ENCODE measurements at places on chromosomes 5 and 9.
A peak's percentile ranks its signal among the peaks of the same experiment; 100 is the strongest.

DNA sequence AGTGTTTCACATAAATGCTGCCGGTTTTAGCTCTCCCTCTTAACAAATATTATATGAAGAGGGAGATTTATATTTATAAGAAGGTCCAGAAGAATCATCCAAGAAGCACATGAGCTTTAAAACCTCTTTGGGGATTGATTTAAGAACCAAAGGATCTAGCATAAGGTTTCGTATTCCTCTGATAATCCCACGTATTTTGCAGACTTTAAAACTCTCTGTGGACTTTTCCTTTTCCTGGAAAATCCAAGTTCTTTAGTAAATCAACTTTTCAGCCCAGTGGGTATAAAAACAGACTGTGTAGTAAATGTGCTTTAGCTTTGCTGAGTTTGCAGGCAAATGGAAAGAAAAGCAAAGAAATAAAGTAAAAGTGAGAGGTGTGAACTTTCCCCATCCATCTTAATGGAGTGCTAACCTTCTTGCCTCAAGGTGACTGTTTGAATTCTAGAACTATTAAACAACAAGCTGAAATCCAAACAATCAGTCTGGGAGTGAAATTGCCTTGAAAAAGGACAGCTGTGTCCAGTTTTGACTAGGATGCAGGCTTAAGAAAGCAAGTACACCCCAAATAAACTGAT is 363.4 kb upstream of the SLC24A2 start:
- no peak for DNase-seq

DNA sequence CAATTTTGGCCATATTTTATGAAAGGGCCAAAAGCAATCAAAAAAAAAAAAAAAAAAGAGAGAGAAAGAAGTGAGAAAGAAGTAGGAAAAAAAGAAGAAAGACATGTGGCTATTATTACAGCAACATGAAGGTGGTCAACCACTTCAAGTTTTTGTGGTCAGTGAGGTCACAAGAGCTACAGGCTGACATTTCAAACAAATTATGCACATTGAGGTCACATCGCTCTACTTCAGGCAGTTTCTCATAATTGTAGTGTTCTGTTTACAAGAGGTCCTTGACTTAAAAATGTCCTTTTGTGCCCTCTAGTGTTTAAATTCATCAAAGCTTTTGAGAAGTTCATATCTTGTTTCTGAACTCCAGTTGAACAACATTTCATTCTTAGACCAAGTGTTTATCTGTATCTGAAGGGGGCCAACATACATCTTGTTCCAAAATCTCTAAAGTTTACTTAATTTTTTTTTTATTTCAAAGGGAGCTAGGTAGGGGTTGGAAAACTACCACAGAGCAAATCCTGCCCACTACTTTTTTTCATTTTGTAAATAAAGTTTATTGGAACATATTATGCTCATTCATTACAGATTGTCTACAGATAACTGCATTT is 513.1 kb downstream of the PDE4D start:
- DNase-seq, result peak; percentile 11

DNA sequence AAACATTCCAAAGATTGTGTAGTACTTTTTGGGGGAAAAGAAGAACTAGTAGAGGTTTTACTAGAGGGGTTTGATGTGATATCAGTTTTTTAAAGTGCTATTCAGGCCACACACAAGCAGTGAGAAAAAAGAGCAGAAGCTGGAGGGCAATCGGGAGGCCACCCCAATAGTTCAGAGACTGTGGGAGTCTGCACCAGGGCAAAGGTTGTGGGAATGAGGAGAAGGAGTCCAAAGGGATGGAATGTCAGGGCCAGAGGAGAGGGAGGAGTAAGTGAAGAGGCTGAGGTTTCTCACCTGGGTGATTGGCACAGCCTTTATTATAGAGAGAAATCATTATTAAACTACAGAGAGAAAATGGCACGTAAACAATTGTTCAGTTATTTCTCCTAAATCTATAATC is 134.9 kb upstream of the RAD23B start:
- no peak for DNase-seq

GRCh38 chr5:42836070-42836769 is 24.5 kb upstream of the SELENOP start:
- DNase-seq, result no peak

GRCh38 chr5:145682197-145682899 is 152.8 kb downstream of the PRELID2 start:
- DNase-seq, result no peak

- DNase-seq, result peak; percentile 36
Observed at GRCh38 chr9:38423973-38424843, at the start of gene IGFBPL1. IGFBPL1 (minus strand) TSS chr9:38424454; CDS start chr9:38424424, 30 bp downstream.

- DNase-seq, result no peak
Observed at GRCh38 chr5:6587171-6587570, 45.7 kb downstream of the NSUN2 start.

DNA sequence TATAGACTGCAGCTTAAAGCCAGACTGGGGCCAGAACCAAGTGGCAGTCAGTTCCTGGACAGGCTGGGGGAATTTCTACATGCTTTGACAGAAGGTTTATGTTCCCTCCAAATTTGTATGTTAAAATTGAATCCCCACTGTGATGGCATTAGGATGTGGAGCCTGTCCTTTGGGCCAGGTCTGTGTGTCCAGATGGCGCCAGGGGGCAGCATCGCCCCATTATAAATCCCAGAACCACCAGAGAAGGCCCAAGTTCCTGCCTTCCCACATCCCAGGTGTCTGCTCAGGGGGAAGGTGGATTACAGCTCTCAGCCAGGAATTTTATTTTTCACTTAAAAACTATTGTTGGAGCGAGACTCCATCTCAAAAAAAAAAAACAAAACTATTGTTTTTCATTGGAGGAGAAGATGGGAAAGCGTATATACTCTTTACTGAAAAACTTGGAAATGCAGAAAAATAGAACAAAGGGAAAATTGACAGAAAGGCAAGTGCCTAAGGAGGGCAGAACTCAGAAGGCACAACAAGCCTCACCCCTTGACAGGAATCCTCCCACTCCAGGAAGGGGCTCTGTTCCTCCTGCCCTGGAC is 5.0 kb downstream of the IL3 start:
- peak; percentile 70 for DNase-seq

GRCh38 chr9:136119061-136119882 is 597 bp upstream of the TMEM250 start:
- DNase-seq, result no peak

GRCh38 chr9:70093944-70094343 is 50.3 kb downstream of the MAMDC2 start:
- no peak for DNase-seq

GRCh38 chr9:27499451-27499850 is 24.6 kb upstream of the IFNK start:
- no peak for DNase-seq

DNA sequence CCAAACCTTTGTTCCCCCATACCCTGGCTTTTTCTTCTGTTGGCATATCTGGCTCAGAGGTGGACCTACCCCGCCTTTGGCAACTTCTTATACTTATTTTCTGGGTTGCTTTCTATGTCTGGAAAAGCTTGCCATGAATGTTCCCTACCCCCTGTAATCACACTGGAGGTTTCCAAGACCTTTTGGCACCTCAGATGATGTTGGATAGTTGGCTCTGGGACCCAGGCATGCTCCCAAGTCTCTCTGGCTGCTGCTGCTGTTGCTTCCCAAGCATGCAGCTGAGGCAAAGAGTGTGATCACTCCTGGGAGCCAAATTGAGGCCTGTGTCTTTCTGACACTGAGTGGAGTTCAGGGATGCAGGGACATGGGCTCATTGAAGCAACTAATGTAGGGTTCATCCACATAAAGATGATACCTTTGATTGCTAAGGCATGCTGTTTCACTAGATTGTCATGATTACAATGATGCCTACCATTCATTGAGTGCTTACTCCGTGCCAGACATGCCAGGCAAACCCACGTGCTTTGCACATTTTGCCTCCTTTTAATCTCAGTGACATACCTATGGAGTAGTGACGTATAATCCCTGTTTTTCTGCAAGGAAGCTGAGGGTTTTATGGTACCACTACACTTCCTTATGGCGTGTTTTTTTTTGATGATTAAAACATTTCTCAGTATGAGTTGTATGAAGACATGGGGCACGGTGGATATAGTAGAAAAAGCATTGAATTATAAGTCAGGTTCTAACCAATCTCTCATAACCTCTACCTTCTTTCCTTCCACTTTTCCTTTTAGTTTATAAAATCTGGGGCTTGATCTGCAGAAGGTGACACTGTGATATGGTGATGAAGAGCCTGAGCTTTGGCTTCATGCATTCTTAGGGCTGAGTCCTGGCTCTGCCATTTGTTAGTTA is 73.1 kb downstream of the ARHGAP26 start:
- no peak for DNase-seq

DNA sequence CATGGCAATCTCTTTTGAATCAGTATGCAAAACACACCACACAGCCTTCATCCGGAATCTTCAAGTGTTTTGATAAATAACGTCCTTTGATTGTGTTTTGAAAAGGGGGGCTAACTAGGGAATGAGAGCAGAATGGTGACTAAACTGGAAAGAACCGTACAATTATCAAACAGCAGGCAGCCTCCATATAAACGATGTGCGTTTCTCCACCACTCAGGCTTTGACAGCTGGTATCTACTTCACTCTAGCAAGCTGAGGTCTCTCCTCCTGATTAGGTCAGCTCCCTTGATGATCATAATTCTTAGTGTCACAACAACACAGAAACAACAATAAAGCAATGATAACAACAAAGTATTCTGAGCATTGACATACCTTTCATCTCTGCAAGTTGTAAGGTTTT is 465.9 kb downstream of the TUSC1 start:
- DNase-seq, result no peak

- no peak for DNase-seq
Observed at GRCh38 chr9:22216730-22217172, 207.6 kb upstream of the CDKN2B start.

DNA sequence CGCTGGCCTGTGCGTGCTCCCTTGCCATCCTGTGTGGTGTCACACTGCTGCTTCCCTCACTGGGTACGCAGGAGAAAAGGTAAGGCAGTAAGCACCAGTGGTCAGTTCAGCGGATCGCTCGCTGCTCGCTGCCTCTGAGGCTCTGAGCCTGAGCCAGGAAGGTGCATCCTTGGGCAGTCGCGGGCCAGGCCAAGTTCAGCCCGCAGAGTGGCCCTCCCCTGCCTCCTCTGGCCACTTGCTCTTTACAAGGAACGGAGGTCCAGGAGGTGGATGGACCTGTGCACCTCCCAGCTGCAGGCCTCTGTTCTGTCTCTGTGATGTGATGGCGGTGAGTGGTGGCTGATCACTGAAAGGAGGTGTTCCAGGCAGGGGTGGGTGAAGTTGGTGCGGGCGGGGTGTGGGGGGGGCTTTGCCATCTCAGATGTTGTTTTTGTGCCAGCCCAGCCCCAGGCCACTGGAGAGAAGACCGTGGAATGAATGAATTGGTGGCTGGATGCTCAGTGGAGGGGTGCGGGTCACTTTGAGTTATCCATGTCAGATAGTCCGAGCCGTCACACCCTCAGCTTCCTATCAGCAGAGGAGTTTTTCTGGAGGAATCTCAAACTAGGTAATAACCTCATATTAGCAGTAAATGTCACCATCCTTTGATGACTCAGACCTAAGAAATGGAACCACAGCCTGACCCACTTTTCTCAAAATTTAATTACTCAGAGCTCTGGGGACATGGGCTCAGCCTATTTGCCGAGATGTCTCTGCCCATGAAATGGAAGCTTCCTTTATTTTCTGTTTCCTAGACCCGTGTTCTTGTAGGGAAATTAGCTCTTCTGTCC is 7.3 kb downstream of the COL5A1 start:
- no peak for DNase-seq

DNA sequence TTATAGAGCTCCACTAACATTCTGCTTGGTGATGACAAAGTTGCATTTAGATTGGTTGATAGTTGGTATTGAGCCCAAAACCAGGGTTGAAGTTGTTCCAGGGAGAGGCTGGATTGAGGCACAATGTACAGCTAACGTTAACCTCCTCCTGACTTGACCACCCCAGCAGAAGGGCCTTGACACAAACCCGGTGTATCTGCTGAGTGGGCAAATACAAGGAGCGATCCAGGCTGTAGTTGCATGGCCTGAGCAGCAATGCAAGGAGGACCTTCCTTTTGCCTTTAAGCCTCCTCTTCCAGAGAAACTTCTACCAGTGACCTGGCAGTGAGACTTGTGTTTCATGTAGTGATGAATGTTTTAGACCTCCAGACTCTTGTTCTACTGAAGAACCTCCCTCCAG is 66.2 kb upstream of the GAS1 start:
- no peak for DNase-seq

GRCh38 chr9:135340726-135341475 is 138.7 kb upstream of the PPP1R26 start:
- DNase-seq, result no peak

GRCh38 chr9:134146774-134147493 is 11.1 kb downstream of the WDR5 start:
- no peak for DNase-seq

- no peak for DNase-seq
Observed at GRCh38 chr9:25936031-25936430, 257.8 kb upstream of the TUSC1 start.

- DNase-seq, result peak; percentile 28
Observed at GRCh38 chr5:80346055-80346454, 26.3 kb downstream of the SPZ1 start.

DNA sequence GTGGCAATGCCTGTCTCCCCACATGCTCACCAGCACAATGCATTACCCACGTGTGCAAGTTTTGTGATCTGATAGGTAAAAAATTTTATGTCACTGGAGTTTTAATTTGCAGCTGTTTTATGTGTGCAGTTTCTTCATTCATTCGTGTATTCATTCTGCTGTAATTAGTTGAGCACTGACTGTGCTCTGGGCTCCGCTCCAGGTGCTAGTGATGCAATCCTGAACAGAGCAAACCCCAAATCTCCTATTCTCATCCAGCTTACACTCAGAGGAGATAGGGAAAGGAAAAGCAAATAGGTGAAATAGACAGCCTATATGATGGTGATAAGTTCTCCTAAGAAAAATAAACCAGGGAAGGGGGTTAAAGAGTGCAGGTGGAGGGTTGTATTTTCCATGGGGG is 148.4 kb downstream of the TENT4A start:
- no peak for DNase-seq

GRCh38 chr5:75862872-75863271 is 145.6 kb upstream of the POC5 start:
- no peak for DNase-seq

- DNase-seq, result no peak
Observed at GRCh38 chr5:179410291-179411160, 65.3 kb upstream of the ADAMTS2 start.

- no peak for DNase-seq
Observed at GRCh38 chr5:176654856-176655255, 7.6 kb downstream of the TSPAN17 start.

- no peak for DNase-seq
Observed at GRCh38 chr5:150092159-150092787, 5.9 kb upstream of the CSF1R start.

DNA sequence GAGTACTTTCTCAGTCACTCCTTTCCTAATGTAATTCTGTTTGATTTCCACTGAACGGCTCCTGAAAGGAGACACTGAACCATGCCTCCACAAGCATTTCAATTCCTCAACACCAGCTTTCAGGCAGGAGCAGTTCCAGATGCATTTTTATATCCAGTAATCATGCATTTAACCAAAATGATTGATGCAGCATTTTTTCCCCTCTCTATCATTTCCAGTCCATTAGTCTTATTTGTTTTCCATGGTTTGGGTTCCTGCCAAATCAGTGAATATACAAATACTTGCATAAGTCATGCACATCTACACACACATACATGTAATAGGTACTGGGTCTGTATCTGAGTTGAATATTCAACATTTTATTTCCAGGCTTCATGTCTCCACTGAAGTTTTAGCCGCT is 122.7 kb downstream of the GRIA1 start:
- no peak for DNase-seq

- no peak for DNase-seq
Observed at GRCh38 chr5:34535433-34535832, 120.7 kb upstream of the RAI14 start.

Data from GM12891 (cell line).